Caco-2 (cell line): ENCODE measurements at places on chromosomes 3 and 15.

DNA sequence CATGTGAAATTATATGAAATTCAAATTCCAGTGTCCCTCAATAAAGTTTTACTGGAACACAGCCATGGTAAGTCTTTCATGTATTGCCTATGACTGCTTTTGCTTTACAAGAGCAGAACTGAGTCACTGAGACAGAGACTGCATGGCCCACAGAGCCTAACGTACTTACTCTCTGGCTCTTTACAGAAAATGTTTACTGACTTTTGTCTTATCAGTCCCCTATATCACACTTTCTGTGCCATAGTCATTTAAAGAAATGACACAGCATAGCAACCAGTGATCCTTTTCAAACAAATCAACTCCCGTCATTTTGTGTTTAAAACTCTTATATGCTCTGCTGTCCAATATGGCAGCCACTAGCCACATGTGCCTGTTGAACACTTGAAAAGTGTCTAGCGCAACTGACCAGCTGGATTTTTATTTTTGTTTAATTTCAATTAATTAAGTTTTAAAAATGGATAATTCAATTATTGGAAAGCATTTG, 129.7 kb upstream of the CDIN1 start:
- DNase-seq, result no peak

DNA sequence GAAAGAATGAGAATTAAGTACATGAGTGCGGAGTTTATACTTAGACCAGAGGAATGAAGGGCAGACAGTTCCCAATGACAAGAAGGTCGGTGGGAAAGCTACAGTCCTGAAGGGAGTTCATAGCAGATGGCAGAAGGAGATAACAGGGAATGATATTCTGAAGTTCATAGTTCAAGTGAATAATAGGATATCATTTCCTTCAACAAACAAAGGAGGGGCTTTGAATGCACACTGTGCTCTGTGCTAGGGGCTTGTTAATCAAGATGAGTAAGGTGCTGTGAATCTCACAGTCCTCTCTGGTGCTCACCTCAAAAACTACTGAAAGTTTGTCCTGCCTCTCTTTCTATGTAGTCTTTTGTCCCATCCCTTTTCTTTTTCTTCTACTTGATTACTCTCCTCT, 41.9 kb downstream of the SIDT1 start:
- DNase-seq, result no peak

DNA sequence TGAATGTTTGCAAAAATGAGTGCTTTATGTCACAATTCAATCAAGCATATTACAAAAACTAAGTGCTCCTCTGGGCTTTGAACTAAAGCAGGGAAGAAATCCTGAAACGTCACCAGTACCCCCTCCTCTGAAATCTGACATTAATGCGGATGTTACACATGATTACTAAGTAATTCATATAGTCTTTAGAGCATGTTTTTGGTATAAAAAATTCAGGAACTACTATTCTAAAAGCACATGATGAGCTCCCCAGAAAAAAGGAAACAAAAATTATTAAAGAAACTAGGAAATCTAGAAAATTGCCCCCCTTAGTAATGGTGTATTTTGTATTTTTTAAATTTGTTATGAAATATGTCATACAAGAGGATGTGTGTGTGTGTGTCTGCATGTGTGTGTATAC, 87.7 kb downstream of the MYO5A start:
- no peak for DNase-seq

GRCh38 chr3:120838441-120839091, 69.4 kb upstream of the STXBP5L start:
- DNase-seq, result no peak

GRCh38 chr15:35956056-35956455, 410.1 kb upstream of the DPH6 start:
- no peak for DNase-seq
